NCI-H524 (cell line): ENCODE measurements at places on chromosomes 2 and 18.

DNA sequence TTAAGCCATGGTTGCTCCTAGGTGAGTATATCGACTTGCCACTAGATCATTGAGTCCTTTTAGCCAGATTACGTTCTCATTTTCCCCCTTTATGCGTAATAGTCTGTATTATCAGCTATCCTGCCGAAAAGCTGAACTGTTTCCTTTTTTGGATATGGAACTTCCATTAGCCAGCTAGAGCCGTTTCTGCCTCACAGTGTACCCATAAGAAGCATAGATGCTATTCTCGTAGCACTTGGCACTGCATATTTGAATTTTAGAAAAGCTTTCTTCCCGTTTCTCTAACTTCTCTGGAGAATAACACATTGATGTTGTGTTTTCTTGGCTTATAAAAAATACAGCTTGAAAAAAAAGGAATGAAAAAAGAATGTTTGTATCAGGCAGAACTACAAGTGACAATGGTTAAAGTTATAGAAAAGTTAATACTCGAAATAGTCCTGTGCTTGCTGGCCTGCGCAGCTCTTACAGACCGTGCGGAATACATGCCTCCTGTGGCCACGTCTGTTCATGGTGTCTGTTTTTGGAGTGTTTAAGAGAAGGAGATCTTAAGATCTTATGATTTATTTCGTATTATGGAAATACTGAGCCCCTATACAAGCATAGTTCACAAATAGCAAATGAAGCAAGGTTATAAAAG lies 710 bp downstream of the DUSP19 start:
- no peak for DNase-seq

GRCh38 chr18:78924301-78924700 lies 55.3 kb upstream of the SALL3 start:
- no peak for DNase-seq

DNA sequence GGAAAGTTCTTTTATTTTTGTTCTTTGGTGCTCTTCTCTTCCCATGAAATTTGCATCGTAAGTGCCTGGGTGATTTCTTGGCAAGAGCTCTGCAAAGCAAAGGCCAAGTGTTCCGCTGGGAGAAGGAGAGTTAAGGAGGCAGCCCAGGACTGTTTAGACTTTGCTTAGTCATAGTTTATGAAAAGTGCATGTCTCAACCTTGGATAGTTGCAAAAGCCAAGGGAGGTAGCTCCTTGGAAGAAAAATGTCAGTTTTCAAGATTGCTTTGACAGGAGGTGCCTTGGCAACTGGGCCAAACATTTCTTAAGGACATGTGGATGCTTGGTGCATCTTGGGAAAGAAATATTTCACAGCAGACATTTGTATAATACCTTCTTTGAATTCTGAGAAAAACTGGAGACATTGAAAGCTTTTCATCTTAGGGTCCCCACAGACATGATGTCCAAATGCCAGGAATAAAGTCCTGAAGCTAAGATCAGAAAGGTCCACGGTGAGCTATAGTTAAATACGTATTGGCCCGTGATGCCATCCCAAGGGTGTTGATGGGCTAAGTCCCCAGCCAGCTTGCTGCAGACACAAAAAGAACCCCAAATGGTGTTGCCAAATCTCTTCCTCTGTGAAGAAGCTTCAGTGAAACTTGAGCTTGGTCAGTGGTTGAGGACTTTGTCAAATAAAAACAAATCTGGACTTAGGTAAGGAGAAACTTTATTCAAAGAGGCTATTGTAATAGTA lies 96.3 kb upstream of the THUMPD2 start:
- DNase-seq = no peak

GRCh38 chr18:48217258-48218250 lies 191.6 kb downstream of the ZBTB7C start:
- no peak for DNase-seq

GRCh38 chr2:62408241-62408677 lies 97.7 kb downstream of the TMEM17 start:
- DNase-seq = peak; percentile 24

DNA sequence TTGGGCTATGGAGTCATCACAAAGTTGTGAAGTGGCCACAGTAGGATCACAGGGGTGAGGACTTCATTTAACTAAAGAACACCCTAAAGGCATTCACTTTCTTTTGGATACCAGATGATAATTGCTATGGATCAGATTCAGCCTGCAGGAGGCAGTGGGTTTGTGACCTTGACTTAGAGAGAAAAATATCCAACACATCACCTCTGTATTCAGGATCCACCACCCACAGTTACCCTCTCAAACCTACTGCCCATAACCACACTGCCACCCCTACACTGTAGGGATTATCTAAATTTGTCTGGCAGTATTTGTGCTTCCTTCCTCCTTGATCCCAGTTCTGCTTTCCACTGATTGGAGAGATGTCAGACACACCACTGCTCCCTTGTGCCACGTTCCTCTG lies 269.4 kb downstream of the MYCN start:
- DNase-seq = no peak

DNA sequence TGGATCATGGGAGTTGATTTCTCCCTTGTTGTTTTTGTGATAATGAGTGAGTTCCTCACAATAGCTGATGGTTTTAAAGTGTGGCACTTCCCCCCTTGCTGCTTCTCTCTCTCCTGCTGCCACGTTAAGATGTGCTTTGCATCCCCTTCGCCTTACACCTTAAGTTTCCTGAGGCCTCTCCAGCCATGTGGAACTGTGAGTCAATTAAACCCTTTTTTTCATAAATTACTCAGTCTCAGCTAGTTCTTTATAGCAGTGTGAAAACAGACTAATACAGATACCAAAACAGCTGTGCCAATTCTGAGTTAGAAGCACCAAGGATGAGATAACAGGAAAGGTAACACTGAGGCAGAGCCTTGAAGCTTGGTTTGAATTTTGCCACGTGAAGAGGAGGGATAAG lies 44.7 kb downstream of the ITSN2 start:
- DNase-seq = no peak
